ENCODE measurements at places on chromosomes 2 and 18.
A peak's percentile ranks its signal among the peaks of the same experiment; 100 is the strongest.

- no peak for DNase-seq
These were observed 9.4 kb upstream of the PRLH start for GRCh38 chr2:237556773-237557632.

DNA sequence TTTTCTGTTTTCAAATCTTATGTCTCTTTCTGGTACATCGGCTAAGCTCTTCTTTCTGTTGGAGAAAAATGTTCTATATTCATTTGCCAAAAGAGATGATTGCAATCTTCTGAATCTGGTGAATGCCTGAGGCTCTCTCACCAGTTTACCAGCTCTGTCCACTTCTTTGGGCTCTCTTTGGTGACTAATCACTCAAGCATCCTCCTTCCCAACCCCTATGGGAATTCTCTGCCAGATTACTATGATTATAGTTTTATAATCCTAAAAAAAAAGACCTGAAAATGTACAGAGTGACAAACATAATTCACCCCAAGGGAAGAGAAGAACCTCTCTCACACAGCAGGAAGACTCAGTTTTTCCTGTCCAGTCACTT is 187.3 kb downstream of the CAMKMT start:
- peak; percentile 67 for DNase-seq

GRCh38 chr2:73333564-73333963 is 40.2 kb upstream of the EGR4 start:
- no peak for DNase-seq

- peak; percentile 12 for DNase-seq
These were observed 29.1 kb upstream of the SLC38A11 start for GRCh38 chr2:164984428-164984827.

DNA sequence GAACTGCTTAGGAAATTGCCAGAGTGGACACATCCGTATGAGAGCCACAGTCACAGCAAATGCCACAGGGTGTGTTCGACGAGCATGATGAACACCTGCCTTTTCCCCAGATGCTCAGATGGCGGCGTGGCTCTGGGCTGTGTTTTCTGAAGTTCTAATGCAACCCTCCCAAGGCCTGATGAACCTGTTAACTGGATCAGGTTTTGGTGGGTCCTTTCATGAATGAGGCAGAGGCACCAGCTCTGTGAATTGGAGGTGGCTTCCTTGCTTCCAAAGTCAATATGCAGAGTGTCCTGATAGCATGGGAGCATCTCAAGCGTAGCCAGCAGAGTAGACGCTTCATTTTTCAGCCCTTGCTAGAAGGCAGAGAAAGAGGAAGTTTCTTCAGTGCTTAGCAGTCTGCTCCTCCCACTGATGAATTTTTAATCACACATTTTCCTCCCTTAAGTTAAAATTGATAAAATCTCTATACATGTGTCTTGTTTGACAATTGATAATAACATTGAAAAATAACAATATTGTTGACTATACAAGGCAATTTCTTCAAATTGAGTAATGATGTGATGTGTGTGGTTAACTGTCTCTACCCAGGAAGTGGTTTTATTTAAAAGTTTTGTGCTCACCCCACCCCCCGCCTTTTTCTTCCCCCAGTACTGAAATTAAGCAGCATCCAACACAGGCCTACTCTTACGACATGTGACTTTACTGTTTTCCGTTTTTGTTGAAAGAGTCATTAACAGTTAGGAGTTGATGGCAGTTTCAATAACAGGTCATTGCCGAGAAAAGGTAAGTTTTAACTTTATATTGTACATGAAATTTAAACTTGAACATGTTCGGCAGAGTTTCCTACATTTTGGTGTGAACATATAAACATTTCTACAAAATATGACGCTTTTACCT is at the start of gene ARHGAP15:
TSS of gene ARHGAP15 (plus strand) at position 739 of the 900 bp plus-strand sequence.
- no peak for DNase-seq

GRCh38 chr2:46735730-46736493 is 179.7 kb downstream of the MCFD2 start:
- no peak for DNase-seq

GRCh38 chr2:109164739-109165221 is 35.8 kb downstream of the SH3RF3 start:
- peak; percentile 80 for DNase-seq

DNA sequence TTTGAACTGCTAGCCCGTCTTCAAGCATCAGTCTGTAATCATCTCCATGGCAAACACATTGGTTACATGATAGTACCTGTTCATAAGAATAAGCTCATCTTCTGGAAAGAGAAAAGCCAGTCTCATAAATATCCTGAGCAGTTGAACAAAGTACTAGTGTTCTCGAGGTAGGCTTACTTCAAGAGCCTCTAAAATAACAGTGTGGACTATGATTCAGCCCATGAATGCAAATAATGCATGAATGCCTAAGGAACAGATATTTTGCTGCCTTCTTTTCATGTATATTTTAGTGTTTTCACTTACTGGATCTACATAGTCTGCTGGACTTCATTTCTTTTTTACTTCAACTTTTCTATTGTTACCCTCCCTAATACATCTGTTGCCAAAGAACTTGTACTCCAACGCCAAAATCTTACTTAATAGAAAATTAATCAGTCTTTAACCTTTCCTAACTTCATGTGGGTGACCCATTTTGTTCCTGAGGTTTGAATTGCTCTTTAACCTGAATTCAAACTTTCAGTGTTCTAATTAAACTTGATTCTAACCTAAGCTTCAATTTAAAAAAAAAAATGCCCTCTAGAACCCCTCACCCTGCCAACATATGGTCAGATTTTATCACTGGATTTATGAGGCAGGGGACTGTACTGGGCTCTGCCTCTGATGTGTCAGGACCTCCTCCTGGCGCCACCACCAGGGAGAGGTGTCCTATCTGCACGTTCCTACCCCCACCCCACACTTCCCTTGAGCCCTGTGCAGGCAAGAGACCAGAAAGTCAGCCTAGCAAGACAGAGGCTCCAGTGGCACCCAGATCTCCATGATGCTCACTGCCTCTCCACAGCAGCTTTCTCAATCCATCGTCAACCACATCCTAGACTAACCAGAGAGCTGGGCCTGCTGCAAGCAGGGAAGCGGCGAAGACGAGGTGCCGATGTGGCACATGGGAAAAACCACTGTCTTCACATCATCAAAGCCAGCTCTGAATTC is 264.7 kb upstream of the ID2 start:
- DNase-seq: no peak

DNA sequence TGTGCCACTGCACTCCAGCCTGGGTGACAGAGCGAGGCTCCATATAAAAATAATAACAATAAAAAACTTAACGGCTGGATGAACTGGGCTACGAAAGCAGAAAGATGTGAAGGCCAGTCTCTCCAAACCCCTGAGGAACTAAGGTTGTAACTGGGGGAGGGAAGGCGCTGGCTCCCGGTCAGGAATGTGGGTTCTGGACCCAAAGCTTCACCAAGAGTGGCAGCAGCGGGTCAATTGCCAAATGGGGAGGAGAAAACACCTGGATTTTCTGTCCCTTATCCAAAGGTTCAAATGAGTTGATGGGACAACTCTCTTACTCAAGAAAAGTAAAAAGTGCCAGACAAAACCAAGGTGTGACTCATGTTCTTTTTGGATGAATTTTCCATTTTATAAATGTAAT is 60.1 kb upstream of the TFCP2L1 start:
- DNase-seq: no peak

DNA sequence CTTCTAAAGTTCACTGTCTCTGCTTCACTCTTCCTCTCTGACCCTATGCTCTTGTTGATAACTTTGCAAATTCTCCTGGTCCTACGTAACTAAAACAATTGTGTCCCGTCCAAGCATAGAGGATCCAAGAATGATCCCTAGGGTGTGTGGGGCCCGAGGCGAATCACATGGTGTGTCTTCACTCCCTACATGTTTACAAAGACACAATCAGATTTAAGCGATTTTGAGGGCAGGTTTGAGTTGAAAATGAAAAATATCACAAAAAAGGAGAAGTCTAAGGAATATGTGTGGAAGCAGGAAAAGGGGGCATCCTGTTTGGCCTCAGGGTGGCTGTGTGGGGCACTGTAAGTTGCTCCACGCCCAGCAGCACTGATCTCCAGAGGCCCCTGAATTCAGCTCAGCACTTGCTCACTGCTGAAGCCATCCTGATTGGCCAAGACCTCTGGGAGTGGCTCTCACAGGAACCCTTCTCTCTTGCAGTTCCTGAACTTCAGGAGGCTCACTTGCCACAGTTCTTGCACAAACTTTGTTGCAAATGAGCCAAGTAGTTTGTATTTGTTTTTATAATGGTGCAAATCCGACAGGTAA is 363.6 kb downstream of the ZNF521 start:
- no peak for DNase-seq

DNA sequence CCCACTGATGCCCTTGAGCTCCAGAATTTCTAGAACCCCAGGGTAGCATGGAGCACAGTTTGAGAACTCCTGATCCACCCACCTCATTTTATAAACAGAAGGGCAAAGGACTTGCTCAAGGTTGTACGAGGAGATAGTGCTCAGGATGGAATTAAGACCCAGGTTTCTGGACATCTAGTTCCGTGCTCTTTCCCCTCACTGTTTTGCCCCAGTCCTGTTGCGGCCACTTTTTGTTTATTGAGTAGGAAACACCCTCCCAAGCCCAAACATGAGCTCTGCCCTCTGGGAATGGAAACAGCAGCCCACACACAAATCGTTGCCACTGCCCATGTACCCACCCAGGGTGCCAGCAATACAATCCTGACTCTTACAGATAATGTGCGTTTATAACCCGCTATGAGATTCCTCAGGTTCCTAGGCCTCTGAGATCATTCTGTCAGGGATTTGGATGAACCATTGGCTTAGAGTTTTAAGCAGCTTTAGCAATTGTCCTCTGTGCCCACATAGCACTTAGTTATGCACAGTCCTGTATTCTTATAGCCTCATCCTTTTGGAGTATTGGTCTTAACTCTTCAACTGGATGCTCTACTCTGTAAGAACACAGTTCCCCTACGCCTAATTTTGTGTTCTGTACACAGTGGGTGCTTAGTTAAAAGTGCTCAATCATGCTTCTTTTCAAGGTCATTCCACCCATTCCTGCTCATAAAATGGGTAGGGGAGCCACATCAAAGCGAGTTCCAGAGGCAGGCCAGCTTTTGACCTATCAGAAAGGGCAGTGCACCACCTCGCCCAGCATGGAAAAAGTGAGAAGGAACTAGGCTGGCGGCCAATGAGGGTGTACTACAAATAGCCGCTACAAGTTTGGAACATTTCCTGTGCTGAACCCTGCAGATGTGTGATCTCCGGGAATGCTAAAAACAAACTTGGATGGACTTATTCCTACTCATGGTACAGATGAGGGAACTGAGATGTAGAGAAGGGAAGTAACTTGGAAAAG is 60.3 kb upstream of the IGFBP2 start:
- DNase-seq: no peak

GRCh38 chr2:241295326-241296095 is 20.0 kb downstream of the HDLBP start:
- DNase-seq: no peak

DNA sequence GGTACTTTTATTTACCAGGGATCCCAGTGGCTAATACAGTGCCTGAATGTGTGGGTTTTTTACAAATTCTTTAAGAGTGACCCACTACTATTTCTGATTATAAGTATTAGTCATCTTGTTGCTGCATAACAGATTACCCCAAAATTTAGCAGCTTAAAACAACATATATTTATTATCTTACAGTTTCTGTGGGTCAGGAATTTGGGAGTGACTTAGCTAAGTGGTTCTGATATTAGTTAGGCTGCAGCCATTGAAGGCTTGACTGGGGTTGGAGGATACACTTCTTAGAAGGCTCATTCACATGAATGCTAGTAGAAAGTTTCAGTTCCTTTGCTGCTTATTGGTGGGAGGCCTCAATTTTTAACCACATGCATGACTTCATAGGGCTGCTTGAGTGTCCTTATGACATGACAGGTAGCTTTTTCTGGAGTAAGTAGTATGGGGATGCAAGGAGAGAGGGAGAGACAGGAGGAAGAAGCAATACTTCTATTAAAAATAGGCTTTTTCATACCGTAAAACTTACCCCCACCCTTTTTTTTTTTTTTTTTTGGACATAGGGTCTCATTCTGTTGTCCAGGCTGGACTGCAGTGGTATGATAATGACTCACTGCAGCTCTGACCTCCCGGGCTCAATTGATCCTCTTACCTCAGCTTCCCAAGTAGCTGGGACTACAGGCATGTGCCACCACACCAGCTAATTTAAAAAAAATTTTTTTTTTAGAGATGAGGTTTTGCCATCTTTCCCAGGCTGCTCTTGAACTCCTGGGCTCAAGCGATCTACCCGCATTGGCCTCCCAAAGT is 13.3 kb upstream of the POLE4 start:
- DNase-seq: no peak

DNA sequence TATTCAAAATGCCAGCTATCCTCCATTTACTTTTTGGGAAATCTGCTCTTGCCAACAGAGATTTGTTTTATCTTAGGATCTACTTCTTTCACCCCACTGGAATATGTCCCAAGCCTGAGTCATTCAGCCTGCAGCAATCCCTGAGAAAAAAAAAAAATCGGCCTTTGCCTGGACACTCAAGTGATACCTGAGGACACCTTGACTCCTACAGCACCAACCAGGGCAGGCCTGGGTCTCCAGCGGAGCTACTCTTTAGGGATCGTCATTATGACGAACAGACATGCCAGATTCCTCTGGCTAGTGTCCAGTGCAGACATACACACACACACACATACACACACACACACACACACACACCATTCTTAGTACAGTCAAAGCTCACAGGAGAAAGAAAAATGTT is 2.2 kb upstream of the UGT1A6 start:
- no peak for DNase-seq

DNA sequence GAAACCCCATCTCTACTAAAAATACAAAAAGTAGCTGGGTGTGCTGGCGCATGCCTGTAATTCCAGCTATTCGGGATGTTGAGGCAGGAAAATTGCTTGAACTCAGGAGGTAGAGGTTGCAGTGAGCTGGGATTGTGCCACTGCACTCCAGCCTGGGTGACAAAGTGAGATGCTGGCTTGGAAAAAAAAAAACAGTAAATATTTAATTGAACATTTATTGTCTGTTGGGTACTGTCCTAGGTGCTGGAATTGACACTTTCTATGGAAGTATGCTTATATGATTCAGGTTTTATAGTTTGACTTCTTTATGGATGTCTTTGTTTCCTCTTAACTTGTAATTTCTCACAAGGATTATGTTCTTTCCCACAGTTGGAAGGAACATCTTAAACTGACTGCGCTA is 633.1 kb upstream of the SETBP1 start:
- DNase-seq: no peak

- no peak for DNase-seq
These were observed 13.5 kb downstream of the STK39 start for GRCh38 chr2:168233726-168234406.

GRCh38 chr2:27856386-27856785 is 33.8 kb downstream of the RBKS start:
- no peak for DNase-seq

DNA sequence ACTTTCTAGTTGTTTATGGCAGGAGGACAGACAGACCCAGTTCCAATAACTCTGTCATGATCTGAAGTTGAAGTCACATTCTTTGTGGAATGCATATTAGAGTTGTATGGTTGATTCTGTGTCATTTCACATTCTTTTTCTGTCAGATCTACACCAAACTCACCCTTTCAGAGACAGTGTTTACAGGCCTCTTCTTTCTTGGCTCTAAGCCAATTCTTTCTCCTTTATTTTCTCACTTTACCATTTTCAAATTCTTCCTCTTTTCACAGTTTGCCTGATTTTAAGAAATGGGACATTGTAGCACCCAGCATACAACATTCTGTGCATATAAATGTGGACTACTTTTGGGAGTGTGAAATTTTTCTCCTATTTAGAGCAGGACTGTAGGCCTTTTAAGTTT is 103.7 kb downstream of the CCDC85A start:
- no peak for DNase-seq

GRCh38 chr2:71206271-71206670 is 20.6 kb downstream of the PAIP2B start:
- no peak for DNase-seq
